Activated CD8-positive, alpha-beta memory T cell treated with anti-CD3 and anti-CD28 coated beads for 24 hours (primary cell): ENCODE measurements at places on chromosomes 13 and 19.

DNA sequence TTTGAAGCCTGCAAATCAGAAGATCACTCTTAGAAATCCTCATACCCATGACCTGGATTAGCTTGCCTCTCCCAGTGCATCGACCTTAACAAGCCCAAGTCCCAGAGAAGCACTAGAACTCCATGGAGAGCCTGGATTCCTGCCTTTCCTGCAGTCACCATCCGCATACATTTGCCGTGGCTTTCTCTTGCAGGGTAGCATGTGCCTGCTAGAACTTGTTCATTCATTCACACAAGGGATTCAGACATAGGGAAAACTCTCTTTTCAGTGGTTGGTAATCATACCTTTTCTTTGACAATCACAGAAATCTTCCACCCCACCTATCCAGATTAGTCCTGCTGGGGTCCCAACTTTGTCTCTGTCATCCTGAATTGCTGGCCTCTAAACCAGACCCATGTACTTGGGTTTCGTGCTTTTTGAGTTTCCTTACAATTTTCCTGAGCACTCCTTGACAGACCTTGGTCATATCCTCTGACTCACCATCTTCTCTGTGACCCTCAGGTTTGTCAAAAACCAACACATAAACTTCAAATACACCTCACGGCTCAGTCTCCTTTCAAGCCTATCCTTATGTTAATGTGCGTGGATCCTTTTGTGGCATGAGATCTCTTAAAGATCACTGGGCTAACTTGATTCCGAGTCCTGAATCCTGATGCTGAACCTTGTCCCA lies 355.0 kb downstream of the MYO16 start:
- no peak for DNase-seq

GRCh38 chr13:51328488-51328887 lies 11.0 kb upstream of the SERPINE3 start:
- DNase-seq = no peak

- no peak for DNase-seq
Observed at GRCh38 chr13:80249516-80250212, 91.3 kb downstream of the SPRY2 start.

DNA sequence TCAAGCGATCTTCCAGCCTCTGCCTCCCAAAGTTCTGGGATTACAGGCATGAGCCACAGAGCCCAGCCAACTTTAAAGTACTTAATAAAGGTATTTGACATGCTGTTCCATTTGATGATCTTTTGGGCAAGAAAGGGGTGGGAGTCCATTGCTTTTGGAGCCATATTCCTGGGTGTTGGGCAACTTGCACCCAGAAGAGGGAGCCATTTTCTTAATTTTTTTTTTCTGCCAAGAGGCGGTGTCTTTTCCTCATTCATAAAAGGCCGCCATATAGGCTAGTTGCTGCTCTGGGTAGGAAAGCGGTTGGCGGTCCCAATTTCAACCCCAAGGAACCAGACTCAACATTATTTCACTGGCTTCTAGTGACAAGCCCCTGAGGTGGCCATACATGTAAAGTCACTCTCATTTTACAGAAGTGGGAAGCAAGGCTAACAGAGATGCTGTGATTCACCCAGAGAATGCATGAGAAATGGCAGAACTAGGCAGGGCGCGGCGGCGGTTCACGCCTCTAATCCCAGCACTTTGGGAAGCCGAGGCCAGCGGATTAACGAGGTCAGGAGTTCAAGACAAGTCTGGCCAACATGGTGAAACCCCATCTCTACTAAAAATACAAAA lies 139.6 kb downstream of the CACNA1A start:
- DNase-seq = no peak

GRCh38 chr13:42875475-42876269 lies 94.3 kb downstream of the FAM216B start:
- no peak for DNase-seq
